ENCODE measurements at places on chromosomes 11 and 22.

GRCh38 chr11:123702139-123702538 is 39.3 kb downstream of the ZNF202 start:
- DNase-seq = no peak

- no peak for DNase-seq
Measured at GRCh38 chr11:68524213-68524612, 63.7 kb downstream of the PPP6R3 start.

- DNase-seq = peak; percentile 31
Measured at GRCh38 chr22:28955817-28956216, 72.4 kb downstream of the ZNRF3 start.

GRCh38 chr11:27467181-27467913 is 5.2 kb downstream of the LGR4 start:
- no peak for DNase-seq

- DNase-seq = no peak
Measured at GRCh38 chr11:21604564-21604963, 588.3 kb upstream of the ANO5 start.

DNA sequence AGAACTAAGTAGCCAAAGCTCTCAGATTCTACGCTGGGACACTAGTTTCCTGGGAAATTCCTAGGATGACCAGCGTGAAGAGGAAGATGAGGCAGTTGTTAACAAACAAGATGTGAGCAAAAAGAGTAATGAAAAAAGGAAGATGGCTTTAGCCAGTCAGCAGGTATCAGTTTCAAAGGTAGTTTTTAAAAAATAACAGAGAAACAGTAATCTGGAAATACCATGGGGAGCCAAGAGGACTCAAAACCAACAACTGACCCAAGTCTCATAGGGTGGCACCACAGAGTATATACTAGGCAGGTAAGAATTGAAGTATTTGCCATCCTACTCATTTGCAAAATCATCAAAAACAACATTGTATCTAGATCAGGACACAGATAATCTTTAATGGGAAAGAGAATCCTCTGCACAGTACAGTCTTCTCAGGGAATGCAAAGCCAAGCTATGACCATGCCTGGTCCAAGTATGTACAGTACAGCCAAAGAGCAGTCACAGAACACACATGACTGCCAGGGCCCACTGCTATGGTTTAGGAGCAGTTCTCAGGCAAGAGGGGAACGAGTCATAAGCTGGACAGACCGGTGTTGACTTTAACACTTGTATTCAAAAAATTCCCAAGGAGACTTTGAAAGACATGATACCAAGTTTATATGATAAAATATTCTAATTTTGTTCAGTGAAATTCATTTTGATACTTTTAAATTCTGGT is 20.6 kb downstream of the MSANTD4 start:
- no peak for DNase-seq

DNA sequence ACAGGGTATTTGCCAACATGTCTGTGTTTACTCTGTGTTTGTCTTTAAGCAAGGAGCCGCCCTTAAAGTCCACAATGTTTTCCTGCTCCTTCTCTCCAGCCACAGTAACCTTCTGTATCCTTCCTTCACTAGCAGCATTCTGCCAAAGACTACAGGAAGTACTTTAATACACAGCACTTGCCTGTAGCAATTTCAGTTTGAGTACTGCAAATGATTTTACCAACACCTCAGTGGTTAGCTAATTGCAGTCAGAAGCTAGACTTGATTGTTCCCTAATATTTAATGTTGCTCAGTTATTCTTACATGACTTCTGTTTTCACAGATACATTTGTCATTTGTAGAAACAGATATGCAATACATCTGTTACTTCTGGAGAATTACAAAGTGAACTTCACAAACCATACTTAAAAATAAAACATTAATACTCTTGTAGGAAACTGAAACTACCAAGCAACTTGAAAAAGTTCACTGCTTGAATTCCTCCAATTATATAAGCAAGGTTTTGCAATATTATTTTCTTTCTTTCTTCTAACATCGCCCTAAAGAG is 69.1 kb downstream of the FCHSD2 start:
- DNase-seq = peak; percentile 57

GRCh38 chr11:125423247-125423849 is 72.7 kb downstream of the FEZ1 start:
- DNase-seq = no peak

GRCh38 chr11:60774726-60775125 is 10.4 kb upstream of the MS4A10 start:
- DNase-seq = no peak

DNA sequence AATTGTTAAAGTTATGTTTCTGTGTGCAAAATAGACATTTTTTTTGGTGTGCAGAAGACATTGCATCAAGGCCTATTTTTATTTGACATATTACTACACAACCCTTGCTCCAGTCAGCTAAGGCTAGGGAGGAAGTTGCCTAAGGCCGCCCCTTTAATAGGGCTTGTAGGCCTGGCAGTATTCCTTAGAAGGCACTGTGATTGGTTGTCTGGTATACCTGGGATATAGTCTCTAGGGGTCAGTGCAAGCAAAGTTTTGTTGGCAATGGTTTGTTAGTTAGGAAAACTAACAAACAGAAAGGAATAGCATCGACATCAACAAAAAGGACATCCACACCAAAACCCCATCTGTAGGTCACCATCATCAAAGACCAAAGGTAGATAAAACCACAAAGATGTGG is 16.9 kb downstream of the CCDC15 start:
- DNase-seq = no peak

DNA sequence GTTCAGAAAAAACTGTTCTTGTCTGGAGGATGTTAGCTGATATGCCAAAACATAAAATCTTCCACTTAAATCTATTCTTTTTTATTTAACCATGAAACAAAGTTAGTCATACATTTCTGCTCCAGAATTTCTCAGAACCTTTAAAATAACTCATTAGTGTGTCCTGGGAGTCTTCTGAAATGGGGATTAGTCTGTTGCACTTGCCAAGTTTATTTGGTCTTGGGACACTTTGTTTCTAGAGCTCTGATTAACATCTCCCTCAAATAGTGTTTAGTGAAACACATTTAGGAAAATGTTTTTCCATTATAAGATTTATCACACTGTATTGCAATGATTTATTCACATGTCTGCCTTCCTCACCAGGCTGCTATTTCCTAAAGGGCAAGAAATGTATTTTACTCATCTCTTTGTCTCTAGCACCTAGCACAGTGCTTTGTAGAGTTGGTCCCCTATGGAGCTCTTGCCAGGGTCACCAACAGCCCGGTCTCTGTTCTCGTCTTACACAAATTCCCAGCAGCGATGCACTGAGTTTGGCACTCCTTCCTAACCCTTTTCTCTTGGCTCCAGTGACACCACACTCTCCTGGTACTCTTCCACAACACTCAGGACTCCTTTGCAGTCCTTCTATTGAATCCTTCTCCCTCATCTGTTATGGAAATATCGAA is 189.2 kb downstream of the CSNK2A3 start:
- no peak for DNase-seq

GRCh38 chr22:17422736-17423343 is 53.6 kb downstream of the CECR2 start:
- DNase-seq = no peak

GRCh38 chr11:120722524-120722923 is 211.0 kb downstream of the GRIK4 start:
- DNase-seq = no peak

DNA sequence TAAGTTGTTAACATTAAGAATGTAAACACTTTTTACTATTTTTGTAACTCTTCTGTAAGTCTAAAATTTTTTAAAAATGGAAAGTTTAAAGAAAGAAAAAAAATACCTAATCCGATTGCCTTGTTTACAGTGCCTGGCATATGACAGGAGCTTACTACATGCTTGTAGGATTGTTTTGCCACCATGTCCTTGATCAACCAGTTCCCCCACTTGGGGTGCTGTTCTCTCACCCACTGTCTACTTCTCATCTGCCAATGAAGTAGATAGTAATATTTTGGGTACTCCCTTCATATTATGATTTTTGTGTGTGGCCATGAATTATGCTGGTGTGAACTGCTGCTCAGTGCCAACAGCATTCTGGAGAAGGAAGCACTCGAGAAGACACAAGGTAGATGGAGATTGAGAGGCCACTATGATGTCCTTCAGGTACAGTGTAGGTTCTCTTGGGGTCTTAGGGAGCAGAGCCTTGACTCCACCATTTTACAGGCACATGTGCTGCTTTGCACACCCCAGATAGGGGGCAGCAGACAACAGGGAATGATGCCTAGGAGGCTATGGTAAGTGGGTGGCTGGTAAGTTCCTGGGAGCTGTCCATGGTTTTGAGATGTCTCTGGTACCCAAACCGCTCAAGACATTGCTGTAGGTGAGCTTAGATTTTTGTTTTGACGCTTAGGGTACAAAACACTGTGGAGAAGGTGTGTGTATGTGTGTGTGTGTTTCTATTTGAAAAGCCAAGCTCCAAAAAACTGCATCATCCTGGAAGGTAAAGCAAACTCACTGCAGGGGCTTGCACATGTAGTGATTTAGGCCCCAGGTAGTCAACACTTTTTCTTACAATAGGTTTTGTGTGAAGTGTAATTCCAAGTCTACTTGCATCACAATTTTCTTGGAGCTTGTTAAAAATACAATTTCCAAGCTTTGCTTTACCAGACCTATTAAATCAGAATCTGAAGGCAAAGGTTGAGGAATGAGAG is 494.5 kb upstream of the LARGE1 start:
- DNase-seq = peak; percentile 60

DNA sequence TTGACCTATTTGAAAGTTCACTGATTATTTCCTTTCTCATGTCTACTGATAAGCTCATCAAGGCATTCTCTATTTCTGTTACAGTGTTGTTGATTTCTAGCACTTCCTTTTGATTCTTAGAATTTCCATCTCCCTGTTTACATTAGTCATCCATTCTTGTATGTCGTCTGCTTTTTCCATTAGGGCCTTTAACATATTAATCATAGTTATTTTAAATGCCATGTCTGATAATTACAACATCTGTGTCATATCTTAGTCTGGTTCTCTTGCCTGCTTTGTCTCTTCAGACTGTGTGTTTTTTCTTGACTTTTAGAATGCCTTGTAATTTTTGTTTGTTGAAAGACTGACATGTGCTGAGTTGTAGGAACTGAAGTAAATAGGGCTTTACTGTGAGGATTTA is 602.1 kb downstream of the SOX6 start:
- DNase-seq = no peak

DNA sequence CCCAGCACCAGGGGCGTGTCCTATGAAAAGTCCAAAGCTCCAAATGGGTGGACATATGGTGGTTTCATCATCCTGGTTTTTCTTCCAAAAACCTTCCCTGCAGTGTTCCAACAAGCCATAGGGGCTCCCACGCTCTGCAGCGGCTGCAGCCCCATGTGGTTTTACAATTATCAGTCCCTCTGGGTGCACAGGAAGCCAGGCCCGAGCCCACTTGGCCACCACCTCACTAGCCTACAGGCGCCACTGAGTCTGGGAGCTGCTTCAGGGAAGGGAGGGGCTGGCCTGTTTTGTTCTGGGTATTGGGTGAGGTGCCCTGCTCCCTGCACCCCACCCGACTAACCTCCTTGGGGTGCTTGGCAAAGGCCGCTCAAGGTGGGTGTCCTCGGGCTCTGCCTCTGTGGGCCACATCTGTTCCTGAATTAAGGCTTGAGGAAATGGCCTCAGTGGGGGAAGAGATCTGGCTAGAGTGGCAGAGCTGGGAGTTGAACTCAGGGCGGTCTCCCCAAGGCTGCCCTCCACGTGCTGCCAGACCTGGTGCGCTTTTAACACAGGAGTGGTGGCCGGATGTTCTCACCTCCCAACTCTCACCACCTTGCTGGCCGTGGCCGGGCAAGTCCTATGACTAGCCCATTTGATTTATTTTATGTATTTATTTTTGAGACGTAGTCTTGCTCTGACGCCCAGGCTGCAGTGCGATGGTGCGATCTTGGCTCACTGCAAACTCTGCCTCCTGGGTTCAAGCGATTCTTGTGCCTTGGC is 5.3 kb upstream of the CDC42BPG start:
- no peak for DNase-seq

GRCh38 chr11:80346353-80347059 is 905.7 kb upstream of the TENM4 start:
- no peak for DNase-seq

- no peak for DNase-seq
Measured at GRCh38 chr22:26552466-26552865, 37.5 kb downstream of the TPST2 start.

- DNase-seq = no peak
Measured at GRCh38 chr11:108863528-108863927, 198.7 kb downstream of the DDX10 start.

- no peak for DNase-seq
Measured at GRCh38 chr22:49622241-49623105, 205.2 kb downstream of the BRD1 start.

GRCh38 chr22:38074181-38075104 is 9.5 kb downstream of the SLC16A8 start:
- no peak for DNase-seq

GRCh38 chr11:86477495-86478155 is 102.9 kb downstream of the CCDC81 start:
- no peak for DNase-seq

DNA sequence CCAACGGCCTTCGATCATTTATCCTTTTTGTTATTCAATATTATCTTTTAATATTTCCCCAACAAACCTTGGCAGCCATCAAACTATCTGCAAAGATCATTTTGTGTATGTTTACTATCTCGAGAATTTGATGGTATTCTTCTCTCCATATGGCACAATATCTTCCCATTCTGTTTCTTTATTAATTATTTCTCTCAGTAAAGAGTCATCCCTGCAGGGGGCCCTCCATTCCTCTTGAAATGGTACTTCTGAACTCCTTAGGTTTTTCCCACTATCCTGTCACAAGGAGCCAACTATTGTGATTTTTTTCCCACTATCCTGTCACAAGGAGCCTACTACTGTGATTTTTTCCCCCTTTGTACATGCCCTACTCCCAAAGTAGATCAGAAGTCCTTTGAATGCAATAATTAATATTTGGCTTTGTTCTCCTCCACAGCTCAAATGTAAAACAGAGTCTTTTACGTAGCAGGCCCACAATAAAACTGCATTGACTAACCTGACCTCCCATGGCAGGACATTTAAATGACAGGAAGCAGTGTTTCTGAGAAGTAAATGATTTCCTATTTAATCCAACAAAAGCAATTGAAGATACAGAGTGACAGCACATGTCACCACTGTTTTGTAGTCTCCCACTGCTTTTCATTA is 43.3 kb downstream of the PDGFD start:
- no peak for DNase-seq

- no peak for DNase-seq
Measured at GRCh38 chr11:19013181-19013857, 47.2 kb downstream of the MRGPRX2 start.

- no peak for DNase-seq
Measured at GRCh38 chr11:115208808-115209259, 295.4 kb downstream of the CADM1 start.

DNA sequence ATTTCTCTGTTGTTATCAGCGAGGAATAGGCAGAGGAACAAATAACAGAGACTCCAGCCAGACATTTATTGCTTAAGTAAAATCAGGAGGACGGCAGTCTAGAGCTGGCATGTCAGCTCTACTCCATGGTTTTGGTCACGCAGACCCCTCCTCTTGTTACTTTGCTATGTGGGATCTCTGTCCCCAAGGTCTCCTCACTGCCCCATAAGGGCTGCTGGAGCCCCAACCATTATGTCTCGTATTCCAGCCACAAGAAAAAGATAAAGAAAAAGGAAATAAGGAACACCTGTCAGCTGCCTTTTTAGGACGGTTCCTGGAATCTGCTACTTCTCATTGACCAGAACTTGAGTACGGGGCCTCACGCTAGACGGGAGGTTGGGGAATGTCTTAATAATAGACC is 70.4 kb downstream of the ELFN2 start:
- DNase-seq = no peak

GRCh38 chr22:36017651-36018091 is 11.0 kb downstream of the RBFOX2 start:
- no peak for DNase-seq
